Liver (tissue), 10 donors: ENCODE measurements at places on chromosomes 4 and X. TPM values are rescaled to one million over a fixed set of nuclear protein-coding genes. Genes with fewer than 3 reads are reported as not detected.

C4orf36 gene
- not detected for total RNA-seq

DACH2 gene
- not detected for total RNA-seq

ARX gene
- not detected for total RNA-seq

REELD1 gene
- 0.08 TPM for total RNA-seq

CNKSR2 gene
- 3.3 TPM for total RNA-seq

EGF gene
- total RNA-seq = 0.65 TPM

- no peaks in the 10 kb centered on the region for H3K4me1 ChIP-seq
- H3K27me3 ChIP-seq = peaks cover 4% of the 10 kb centered on the region
- H3K36me3 ChIP-seq = no peaks in the 10 kb centered on the region
Observed at GRCh38 chr4:138269175-138269574, 27.0 kb upstream of the SLC7A11 start.

- H3K27me3 ChIP-seq = no peaks in the 10 kb centered on the region
- H3K4me1 ChIP-seq = no peaks in the 10 kb centered on the region
- H3K27ac ChIP-seq = no peak overlapping the region
Observed at GRCh38 chrX:55663584-55663983, 40.4 kb downstream of the FOXR2 start.
